ENCODE measurements at places on chromosomes 2 and 18.

- DNase-seq, result no peak
These were observed 128.4 kb downstream of the IKZF2 start for GRCh38 chr2:213022987-213023386.

DNA sequence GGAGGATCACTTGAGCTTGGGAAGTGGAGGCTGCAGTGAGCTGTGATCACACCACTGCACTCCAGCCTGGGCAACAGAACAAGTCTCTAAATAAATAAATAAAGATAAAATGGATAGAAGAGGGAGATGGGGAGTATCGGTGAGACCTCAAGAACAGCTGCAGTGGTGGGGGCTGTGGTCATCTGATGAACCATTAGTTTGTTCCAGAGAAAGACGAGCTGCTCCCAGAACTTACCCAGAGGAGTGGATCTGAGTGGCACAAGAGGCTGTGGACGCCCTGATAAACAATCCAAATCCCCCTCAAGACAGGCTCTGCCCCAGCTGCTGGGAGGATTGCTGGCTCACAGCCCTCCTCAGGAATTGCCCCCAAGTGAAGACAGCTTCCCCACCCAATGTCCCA, 26.7 kb downstream of the TMEM127 start:
- DNase-seq, result no peak

DNA sequence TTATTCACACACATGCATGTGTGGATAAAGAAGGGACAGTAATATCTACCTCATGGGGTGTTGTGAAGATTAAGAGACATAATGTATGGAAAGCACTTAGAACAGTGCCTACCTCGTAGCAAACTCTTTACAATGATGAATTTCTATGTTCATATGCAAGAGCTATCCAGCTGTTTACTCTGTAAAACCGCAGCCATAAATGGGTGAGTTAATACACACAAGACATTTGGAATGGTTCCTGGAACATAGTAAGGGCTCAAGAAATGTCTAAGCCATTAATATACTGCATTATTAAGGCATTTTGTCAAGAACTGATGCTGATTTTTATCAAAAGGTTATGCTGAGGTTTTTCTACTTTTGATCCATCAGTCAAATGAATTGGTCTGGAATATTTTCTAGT, 1076.2 kb downstream of the TSN start:
- no peak for DNase-seq

DNA sequence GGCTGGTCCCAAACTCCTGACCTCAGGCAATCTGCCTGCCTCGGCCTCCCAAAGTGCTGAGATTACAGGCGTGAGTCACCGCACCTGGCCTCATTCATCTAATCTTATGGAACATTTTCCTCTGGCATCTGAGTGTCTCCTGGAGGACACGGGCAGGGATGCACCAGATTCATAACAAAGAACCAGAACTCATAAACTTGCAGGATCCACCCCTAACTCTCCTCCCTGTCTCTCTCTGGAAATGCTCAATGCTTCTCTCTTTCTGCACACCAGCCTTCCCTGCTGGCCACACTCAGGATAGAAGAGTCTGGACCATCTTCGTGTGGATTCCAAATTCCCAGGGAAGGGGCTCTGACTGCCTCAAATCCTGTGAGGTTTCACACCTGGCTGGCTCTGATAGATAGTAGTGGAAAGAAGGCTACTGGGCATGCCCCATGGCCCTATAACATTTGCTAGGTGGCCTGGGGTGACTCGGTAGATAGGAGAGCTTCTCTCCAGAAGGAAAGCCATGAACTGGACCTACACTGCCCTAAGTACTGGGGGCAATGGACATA, 483.2 kb upstream of the GYPC start:
- DNase-seq, result no peak

- DNase-seq, result no peak
These were observed 338.0 kb downstream of the OSR1 start for GRCh38 chr2:19020144-19021099.

DNA sequence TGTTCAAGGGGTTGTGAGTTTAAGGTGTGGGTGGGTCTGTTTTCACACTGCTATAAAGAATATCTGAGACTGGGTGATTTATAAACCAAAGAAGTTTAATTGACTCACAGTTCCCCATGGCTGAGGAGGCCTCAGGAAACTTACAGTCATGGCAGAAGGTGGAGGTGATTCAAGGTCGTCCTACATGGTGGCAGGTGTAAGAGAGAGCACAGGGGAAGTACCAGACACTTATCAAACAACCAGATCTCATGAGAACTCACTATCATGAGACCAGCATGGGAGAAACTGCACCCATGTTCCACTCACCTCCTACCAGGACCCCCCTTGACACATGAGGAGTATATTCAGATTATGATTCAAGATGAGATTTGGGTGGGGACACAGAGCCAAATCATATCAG, 38.0 kb downstream of the RHBDD1 start:
- no peak for DNase-seq

GRCh38 chr2:69304656-69305055, 82.4 kb downstream of the GFPT1 start:
- no peak for DNase-seq

- DNase-seq, result no peak
These were observed 81.2 kb downstream of the INSIG2 start for GRCh38 chr2:118169359-118170005.

DNA sequence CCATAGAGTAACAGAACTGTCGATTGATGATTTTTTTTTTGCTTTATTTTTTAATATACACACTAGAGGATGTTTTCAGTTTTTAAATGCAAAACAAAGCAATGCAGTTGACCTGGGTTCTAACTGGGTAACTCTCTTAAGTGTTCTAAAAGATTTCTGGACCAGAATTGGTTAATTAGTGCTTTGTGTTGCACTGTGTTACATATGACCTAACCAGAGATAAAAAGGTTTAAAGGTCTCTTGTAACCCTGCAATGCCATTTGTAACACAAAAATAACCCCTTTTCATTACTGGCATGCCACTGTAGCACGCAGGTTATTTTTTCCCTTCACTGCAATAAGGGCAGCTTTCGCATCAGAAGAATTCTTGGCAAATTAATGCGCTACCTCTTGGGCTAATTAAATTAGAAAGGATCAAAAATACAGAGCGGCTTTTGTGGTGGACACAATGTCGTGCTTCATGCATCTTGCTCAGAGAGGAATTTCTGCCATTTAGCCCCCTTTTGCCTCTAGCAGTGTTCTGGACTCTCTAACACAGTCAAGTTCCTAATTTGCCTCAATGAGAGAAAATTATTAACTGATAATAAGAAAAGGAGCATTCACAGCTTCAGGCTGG, 250.8 kb upstream of the ZEB2 start:
- no peak for DNase-seq

GRCh38 chr2:17184512-17184911, 333.7 kb downstream of the RAD51AP2 start:
- DNase-seq, result no peak

DNA sequence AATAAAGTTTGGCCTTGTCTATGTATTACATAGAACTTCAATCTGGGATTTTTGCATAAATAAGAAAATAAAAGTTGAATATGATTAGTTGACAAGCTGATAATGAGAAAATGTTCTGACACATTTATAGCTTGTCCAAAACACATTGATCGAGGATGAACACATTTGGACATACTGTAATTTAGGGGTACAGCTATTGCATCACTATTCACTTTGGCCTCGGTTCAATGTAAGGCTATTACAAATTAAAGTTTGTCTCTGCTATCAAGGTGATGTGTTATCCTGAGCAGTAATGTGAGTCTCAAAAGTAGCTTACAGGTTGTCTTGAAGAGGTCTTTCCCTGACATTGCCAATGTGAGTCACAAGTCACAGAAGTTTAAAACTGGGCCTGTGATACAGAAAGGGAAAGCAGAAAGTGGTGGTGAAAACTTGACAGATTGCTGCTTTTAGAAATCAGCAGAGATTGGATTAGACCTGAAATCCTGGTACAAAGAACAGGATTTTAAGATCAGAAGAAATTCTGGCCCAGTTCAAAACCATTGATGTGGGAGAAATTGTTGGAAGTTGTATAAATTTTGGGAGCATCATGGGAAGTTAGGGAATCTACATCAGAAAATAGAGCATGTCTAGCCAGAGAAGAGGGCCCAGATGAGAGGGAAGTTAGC, 674.1 kb downstream of the NYAP2 start:
- DNase-seq, result no peak

DNA sequence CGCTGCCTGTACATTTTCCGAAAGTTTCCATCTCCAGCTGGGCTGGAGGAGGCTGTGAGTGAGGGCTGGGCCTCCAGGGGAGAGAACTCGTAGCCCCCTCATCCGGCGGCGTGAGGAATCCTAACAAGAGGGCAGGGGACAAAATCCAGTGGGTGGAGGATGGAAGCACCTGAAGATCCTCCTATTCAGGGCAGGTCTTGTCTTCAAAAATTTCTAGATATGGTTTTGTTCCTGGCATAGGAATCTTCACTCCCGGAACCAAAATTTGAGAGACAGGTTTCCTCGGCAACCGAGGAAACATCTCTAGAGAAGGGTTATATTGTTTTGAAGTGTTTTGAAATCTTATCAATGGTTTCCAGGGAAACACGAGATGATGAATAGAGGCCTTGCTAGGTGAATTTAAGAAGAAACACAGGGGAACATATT, 136.7 kb downstream of the SH3BP4 start:
- no peak for DNase-seq

DNA sequence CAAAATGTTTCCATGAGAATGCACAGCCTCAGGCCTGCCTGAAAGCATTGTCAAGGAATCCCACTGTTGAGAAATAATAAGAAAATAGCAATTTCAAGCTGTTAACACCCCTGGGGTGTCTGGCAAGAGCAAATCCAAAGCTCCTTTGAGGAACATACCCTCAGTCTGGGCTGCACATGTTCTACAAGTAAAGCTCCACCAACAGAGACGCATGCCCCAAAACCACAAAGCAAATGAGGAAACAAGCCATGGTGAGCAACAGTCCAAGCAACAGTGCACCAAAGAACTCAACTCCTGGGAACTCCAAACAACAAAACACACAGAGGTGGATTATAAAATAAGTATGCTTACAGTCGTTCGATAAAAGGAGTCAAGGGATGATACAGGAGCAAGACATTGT, 40.3 kb downstream of the CYP27C1 start:
- DNase-seq, result no peak

DNA sequence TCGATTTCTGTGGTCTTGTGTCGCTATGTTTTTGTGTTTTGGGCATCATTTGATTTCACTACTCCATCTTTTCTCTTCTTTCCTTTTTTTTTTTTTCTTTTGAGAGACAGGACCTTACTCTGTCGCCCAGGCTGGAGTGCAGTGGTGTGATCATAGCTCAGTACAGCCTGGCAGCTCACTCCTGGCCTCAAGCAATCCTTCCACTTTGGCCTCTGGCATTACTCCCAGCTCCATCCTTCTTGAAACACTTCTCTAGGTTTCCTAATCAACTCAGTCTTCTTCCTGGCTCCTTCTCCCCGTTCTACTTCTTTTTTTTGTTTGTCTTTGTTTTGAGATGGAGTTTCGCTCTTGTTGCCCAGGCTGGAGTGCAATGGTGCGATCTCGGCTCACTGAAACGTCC, 26.5 kb downstream of the TCF23 start:
- no peak for DNase-seq

DNA sequence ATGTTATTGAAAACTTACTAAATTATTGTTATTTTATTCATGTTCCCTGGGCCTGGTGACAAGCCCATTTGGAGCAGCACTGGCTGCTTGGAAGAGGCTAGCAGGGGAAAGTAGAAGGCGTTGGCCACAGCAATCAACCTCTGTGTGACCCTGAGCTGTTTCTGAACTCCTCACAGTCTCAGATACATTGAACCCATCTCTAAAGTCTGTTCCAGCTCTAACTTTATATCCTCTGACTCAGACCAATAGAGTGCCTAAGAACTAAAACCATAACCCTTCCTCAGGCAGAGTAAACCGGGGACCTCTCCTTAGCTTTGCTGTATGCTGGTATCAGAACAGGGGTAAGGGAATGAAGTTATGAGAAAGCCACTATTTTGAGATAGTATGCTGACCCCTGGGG, 96.4 kb upstream of the NOL4 start:
- no peak for DNase-seq

- no peak for DNase-seq
These were observed 1.1 kb upstream of the WBP1 start for GRCh38 chr2:74457129-74457548.

DNA sequence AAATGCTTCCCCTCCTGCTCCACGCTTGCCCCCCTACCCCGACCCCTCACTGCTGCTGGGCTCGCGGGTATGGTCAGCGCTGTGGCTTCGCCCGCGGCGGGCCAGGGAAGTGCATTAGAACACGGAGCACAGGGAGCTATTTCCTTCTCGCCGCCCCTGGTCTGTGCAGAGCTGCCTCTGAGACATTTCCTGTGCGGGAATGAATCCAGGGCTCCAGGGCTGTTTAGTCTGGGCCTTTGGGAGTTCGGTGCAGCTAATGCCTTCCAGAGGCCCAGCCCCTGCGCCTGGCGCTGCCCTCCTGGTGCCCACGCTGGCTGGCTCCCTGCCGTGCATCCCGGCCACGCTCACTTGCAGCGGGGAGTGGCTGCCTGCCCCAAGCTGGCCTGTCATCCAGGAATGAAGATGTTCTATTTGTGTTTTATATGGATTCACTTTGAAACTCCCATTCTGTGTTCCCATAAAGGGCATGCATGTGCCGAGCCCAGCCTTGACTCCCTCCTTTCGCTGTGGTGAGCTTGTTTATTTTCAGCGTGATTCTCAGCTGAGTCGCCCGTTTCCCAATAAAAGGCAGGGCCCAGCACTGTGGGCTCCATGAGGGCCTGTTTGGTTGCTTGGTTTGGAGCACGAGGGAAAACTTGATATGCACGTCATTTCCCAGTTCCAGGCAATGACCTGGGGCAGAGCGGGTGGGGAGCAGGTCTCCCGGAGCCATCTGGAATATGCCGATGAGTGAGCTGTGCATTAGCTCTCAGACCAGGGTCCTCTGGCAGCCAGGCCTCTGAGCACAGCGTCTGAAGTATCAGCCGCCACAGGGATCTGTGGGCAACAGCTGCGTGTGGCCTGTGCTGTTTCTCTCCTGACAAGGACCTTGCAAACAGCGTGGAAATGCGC, 42.7 kb downstream of the SH3RF3 start:
- no peak for DNase-seq

DNA sequence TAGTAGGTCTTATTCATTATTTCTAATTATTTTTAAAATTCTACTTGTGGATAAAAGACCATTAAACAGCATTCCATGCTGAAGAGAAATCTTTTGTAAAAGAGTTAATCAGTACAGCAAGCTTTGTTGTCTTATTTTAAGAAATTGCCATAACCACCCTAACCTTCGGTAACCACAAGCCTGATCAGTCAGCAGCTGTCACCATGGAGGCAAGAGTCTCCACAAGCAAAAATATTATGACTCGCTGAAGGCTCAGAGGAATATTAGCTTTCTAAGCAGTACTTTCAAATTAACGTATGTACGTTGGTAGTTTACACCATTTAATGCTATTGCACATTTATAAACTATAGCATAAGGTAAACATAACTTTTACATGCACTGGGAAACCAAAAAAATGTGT, 650.5 kb upstream of the LINC00305 start:
- no peak for DNase-seq

GRCh38 chr2:207184348-207184747, 18.6 kb upstream of the KLF7 start:
- DNase-seq, result no peak

GRCh38 chr2:55923091-55923981, at the start of gene EFEMP1:
EFEMP1 (minus strand) TSS chr2:55923782; CDS start chr2:55922440, 1,342 bp downstream.
- DNase-seq, result no peak
